Upper lobe of left lung (tissue), 6 donors: ENCODE measurements at places on chromosomes 11 and 22. TPM values are rescaled to one million over a fixed set of nuclear protein-coding genes. Genes with fewer than 3 reads are reported as not detected.
A peak's percentile ranks its signal among the peaks of the same experiment; 100 is the strongest.

- H3K36me3 ChIP-seq = no peaks in the 10 kb centered on the region
- H3K4me3 ChIP-seq = no peak overlapping the region
- peak; percentile 74 for DNase-seq
- H3K27me3 ChIP-seq = no peaks in the 10 kb centered on the region
Measured at GRCh38 chr11:38460896-38461295, 1862.9 kb upstream of the RAG2 start.

DNA sequence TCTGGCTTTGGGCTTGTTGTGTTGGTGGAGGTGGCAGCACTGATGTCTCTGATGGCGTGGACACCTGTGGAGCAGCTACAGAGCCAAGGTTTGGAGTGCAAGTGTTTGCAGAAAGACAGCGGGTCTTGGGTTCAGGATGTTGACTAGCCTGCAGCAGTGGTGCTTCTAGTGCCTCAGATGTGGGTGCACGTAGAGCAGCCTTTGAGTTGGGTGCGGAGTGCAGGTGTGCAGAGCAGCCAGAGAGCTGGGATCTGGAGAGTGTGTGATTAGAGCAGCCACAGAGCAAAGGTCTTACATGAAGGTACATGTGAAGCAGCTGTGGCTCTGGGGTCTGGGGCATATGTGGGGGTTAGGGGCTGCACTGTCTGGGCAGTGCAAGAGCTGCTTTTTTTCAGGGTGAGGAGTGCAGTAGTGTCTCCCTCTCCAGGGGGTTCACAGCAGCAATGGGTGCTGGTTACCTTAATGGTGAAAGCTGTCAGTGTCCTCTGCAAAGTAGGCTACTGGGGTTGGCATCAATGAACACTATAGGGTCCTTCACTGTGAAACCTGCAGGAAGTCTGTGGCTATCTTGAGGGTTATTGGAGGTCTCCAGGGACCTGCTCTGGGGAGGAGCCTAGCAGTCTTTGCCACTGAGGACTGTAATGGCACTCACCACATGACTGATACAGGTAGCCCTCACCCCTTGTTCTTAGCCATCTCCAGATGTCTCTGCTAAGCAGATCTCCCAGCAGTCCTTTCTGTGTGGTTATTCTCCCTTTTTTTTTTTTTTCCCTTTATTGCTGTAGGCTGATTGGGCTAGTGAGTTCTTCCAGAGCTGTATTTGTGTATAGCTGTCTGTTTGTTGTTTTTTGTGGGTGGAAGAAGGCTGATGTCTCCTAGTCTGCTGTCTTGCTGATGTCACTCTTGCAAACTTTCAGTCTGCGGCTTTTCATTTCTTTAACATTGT lies 14.3 kb downstream of the BIRC2 start:
- no peaks in the 10 kb centered on the region for H3K27me3 ChIP-seq
- H3K27ac ChIP-seq = no peak overlapping the region
- no peak overlapping the region for H3K4me3 ChIP-seq
- DNase-seq = no peak
- peaks cover 16% of the 10 kb centered on the region for H3K36me3 ChIP-seq
- H3K4me1 ChIP-seq = no peaks in the 10 kb centered on the region

GRCh38 chr11:10619131-10619680 lies 50.7 kb upstream of the LYVE1 start:
- no peaks in the 10 kb centered on the region for H3K36me3 ChIP-seq
- no peak for DNase-seq
- peak overlapping the region; percentile 17 for H3K27ac ChIP-seq

GRCh38 chr11:1838426-1839144 lies at the start of gene TNNI2:
Gene TNNI2 (plus strand): TSS chr11:1838981. CDS start chr11:1839697, 716 bp downstream.
- H3K27ac ChIP-seq = peak within 1 kb of the TSS; percentile 89
- peak; percentile 81 for DNase-seq
- H3K27me3 ChIP-seq = no peaks in the 10 kb centered on the region
- H3K36me3 ChIP-seq = no peaks in the 10 kb centered on the region
- H3K4me3 ChIP-seq = no peak within 1 kb of the TSS

- H3K4me1 ChIP-seq = peaks cover 12% of the 10 kb centered on the region
- H3K4me3 ChIP-seq = no peak overlapping the region
- DNase-seq = no peak
- peaks cover 50% of the 10 kb centered on the region for H3K36me3 ChIP-seq
Measured at GRCh38 chr22:41664490-41664889, 24.2 kb downstream of the SNU13 start.

DNA sequence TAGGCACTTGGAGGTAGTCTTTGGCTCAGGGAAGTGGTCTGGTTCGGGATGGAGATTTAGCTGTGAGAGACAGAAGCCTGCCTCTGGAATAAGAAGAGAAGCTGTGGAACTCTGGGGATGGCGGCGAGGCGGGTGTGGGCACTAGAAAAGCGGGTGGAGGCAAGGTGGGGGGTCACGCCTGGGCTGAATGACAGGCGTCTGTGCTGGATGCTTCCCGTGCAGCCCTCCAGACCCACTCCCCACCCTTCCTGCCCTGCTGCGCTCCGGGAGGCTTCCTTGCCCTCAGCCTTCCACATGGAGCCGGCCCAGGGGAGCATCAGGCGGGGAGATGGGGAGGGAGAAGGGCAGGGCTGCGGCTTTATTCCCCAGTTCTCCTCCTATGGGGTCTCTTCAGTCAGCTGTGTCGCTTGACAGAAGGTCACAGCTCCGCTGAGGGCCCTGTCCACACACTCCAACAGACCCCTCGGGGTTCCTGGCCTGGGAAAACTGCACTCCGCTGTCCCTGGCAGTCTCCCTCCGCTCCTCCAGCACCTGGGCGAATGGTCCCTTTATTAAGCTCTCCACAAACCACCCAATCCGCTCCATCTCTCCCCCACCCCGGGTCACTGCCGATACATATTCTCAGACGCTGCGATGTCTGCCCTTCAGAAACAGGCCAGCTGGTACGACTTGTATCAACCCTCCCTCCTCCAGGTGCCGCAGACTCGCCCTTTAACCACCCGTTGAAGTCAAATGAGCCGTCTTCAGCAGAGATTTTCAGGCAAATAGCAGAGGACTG lies 6.2 kb downstream of the DNAJB13 start:
- H3K4me3 ChIP-seq = no peak overlapping the region
- no peaks in the 10 kb centered on the region for H3K27me3 ChIP-seq
- DNase-seq = no peak
- no peak overlapping the region for H3K27ac ChIP-seq
- H3K36me3 ChIP-seq = no peaks in the 10 kb centered on the region

The SULT4A1 gene
- total RNA-seq = not detected

The CBLIF gene
- not detected for total RNA-seq
